ENCODE measurements at places on chromosomes 13 and 19.

GRCh38 chr13:39123578-39123977 lies 85.3 kb downstream of the NHLRC3 start:
- no peak for DNase-seq

DNA sequence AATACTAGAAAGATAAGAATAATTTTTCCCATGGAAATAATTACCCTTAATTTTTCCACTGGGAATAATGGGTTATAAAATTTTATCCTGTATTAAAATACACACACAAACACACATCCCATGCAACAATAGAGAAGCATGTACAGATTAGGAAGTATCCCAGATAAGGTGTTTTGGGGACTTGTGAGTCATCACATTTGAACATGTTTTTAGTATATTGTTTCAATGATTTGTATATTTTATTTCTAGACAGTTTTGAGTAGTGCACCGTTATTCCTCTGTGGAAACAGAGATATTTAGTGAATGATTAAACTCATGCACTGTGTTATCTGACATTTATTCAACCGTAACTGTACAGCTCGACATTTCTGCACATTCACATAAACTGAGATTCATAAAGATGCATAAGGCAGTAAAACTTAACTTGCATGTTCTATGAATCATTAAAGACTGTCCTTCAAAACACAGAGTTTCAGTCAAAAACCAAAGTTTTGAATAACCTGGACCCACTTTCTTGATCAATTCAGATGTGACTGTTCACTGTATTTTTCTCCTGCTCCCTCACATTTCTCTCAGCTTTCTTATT lies 30.1 kb downstream of the KLF12 start:
- DNase-seq, result no peak

DNA sequence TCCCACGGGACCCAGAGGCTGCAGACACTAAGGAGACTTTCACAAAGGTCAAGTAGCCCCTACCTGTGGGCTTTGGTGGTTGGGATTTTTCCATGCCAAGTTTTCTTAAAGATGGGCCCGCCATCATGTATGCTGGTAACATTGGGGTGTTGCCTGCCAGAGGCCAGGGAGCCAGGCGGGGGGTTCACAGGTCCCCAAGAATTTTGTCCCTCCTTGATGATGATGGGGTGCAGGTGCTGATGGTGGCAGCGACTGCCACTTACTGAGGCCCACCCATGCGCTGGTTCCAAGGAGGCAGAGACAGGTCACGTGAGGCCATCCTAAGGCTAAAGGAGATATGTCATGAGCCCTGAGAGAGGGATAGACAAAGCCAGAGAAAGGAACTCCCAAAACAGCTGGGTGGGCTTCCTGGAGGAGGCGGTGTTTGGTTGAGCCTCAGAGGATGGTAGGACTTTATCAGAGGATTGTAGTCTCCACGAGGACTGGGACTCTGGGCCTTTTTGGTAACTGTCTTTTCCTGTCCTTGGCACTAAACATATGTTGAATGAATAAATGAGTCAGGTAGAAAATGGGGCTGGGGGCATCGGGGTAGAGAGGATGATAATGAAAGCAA lies 14.4 kb downstream of the PLEKHF1 start:
- DNase-seq, result no peak

DNA sequence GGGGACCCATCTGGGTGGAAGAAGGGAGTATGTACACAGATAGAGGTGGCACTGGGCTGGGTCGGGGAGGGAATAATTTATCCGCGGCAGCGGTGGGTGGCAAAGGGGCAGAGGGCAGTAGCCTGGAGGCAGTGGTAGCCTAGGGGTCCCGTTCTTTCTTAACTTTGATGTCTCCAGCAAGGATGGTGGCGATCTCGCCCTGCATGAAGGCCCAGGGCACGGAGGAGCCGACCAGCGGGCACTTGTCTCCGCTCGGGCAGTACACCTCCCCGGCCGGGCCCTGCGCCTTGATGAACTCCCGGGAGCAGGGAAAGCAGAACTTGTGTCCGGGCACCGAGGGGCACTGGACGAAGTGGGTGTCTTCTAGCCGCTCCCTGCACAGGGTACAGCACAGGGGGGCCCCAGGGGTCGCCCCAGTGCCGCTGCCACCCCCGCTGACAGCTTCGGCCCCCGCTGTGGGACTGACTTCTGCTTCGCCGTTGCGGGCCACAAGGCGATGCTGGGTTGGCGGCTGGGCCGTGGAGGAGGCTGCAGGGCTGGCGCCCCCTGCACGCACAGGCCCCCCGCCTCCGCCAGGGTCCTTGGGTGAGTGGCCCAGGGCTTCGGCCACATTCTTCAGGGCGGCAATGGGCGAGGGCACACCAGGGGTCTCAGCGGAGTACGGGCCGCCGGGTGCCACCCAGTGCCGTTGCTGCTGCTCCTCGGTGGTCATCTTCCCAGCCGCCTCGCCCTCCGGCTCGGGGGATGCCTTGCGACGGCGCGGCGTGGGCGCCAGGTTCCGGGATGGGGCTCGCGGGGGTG lies 1.9 kb downstream of the IRF2BP1 start:
- no peak for DNase-seq

DNA sequence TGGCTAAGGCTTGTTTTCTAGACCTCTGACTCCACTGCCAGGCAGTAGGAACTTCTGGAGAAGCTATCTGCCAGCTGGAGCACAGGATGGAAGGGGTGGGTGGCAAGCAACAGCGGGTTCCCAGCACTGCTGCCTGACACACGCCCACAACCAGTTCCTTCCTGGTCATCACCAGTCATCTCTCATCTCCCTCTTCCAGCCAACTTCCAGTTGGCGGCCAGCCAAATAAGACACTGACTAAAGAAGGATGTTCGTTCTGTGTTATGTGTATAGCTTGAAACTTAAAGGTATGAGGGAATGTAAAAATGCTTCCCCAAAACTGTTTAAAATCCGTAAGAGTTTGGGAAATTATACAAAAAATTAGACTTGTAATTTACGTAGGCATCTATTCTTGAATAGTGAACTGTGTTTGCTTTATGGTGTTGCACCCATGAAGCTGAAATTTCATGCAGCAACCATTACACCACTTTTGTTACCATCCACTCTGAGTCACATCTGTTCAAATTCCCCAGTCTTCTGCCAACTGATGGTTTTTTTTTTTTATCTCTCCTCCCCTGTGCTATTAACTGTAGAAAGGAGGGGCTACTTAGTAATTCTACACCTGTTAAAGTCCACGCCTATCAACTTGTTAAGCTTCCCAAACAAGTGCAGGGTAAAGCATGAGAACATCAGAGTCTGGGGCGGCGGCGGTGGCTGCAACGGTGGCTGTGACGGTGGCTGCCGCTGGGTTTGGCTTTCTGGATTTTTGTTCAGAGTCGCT lies 86.2 kb upstream of the FRY start:
- peak; percentile 82 for DNase-seq

DNA sequence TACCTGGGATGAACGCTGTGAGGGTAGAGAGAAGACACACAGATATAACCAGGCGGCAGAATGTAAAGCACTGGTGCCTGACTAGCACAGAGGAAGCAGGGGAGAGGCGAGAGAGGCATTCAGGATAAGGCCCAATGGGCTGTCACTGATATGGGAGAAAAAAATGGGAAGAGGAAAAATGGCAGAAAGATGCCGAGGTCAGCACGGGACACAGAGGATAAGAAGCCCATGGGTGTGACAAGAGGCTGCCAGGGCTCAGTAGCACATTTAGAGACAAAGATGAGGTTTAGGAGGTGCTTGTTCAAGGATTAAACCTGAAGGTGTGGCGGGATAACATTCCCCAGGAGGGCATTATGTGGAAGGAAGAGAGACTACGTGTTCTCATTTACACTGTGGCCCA lies 5.6 kb downstream of the SMG9 start:
- DNase-seq, result no peak

DNA sequence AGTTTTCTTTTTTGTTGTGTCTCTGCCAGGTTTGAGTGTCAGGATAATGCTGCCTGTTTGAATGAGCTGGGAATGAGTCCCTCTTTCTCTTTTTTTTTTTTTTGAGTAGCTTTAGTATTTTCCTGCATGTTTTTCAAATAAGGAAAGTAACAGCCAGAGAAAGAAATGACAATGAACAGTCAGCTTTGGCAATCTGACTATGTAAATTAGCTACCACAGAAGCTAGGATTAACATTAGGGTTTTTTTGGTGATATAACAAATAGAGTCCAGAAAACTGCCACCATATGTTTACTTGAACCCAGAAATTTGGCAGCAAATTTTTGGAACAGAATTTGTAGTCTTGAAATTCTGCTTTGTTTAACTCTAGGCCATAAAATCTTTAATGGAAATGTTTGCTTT lies 50.5 kb downstream of the SGCG start:
- no peak for DNase-seq

Data from left lung (tissue), 14 donors.